ENCODE measurements at places on chromosomes 12 and 14.

DNA sequence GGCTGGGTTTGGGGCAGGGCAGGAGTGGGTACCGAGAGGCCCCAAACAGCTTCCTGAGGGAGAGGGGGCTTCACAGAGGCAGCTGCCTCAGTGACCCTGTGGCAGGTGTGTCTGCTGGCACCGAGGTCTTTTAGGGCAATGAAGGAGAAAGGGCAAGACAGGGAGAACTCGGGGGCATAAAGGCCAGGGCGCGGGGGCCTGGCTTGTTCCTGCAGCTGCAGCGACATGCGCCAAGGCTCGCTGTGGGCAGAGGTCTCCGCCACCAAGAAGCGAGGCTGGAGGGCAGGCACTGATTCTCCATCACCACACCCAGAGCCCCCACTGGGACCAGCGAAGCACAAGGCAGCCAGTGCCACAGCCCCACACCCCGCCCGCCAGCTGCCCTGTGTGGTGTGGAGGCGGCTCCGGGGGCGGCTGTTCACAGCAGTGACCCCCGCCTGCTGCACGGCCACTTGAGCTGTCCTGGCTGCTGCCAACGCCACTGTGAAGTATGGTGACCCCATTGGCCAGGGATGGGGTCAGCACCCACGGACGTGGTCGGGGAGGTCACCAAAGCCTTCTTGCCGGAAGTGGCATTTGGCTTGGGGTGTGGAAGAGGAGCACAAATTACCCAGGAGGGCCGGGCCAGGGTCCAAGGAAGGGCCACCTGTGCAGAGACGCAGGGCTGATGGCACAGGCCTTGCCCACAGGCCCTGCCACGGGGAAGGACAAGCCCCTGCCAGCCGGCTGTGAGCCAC is 16.4 kb downstream of the BAG5 start:
- no peaks in the 10 kb centered on the region for H3K27me3 ChIP-seq
- no peak overlapping the region for H3K27ac ChIP-seq
- H3K4me1 ChIP-seq: peaks cover 32% of the 10 kb centered on the region
- no peak overlapping the region for H3K4me3 ChIP-seq
- H3K36me3 ChIP-seq: no peaks in the 10 kb centered on the region

GRCh38 chr14:70616646-70617045 is 16.2 kb upstream of the MED6 start:
- no peak overlapping the region for H3K27ac ChIP-seq
- no peaks in the 10 kb centered on the region for H3K36me3 ChIP-seq
- H3K4me1 ChIP-seq: no peaks in the 10 kb centered on the region
- peak; percentile 24 for DNase-seq
- H3K4me3 ChIP-seq: no peak overlapping the region
- peaks cover 14% of the 10 kb centered on the region for H3K27me3 ChIP-seq

- no peak overlapping the region for H3K4me3 ChIP-seq
- peak; percentile 74 for DNase-seq
- no peaks in the 10 kb centered on the region for H3K4me1 ChIP-seq
These were observed 124.1 kb downstream of the ESRRB start for GRCh38 chr14:76500011-76500410.

GRCh38 chr14:60089221-60089620 is 2.5 kb upstream of the PCNX4 start:
- DNase-seq: no peak
- no peaks in the 10 kb centered on the region for H3K27me3 ChIP-seq
- no peaks in the 10 kb centered on the region for H3K36me3 ChIP-seq
- H3K4me1 ChIP-seq: peaks cover 18% of the 10 kb centered on the region
- no peak overlapping the region for H3K27ac ChIP-seq
- no peak overlapping the region for H3K4me3 ChIP-seq

GRCh38 chr14:40119765-40120164 is 687.5 kb upstream of the FBXO33 start:
- no peaks in the 10 kb centered on the region for H3K36me3 ChIP-seq
- peaks cover 5% of the 10 kb centered on the region for H3K4me1 ChIP-seq
- no peaks in the 10 kb centered on the region for H3K27me3 ChIP-seq
- no peak for DNase-seq
